ENCODE measurements at places on chromosomes 16 and 17.
A peak's percentile ranks its signal among the peaks of the same experiment; 100 is the strongest.

DNA sequence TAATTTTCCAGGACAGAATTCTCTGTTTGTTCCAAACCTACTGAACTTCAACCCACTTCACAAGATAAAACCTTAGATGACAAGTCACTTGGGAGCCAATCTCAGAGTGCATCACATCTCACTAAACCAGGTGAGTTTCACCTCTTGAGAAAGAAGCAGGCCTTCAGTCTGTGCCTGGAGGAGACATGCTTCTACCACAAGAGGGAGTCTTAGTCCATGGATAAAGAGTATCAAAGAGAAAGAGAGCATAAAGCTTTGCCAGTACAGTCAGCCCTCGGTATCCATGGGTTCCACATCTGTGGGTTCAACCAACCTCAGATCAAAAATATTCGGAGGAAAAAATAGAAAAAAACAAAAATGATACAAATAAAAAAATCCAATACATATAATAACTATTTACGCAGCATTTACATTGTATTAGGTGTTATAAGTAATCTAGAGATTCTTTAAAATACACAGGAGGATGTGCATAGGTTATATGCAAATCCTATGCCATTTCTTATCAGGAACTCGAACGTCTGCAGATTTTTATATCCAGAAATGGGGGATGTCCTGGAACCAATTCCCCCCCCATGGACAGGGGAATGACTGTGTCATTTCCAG is 37.7 kb downstream of the DUSP14 start:
- peak; percentile 9 for DNase-seq

GRCh38 chr16:2531371-2531695 is at the start of gene CEMP1:
TSS of gene CEMP1 (minus strand) at chr16:2531408. CDS start at chr16:2531073, 335 bp downstream.
- DNase-seq, result no peak

DNA sequence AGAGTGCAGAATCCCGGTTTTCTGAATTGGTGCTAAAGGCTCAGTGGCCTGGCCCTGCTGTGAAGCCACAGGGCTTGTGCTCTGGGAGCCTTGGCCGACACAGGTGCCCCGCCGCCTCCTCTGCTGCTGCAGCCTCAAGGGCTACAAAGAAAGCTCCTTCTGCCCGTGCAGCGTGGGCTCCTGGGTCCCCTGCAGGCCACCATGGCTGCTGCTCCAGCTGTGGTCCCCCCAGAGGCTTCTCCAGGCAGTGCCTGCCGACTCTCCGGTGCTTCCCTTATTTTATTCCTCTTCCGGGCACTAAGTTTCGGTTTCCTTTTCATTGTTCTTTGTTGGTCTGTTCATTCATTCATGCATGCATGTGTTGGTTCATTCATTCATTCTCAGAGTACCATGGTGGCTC is 53.1 kb downstream of the CMIP start:
- no peak for DNase-seq

DNA sequence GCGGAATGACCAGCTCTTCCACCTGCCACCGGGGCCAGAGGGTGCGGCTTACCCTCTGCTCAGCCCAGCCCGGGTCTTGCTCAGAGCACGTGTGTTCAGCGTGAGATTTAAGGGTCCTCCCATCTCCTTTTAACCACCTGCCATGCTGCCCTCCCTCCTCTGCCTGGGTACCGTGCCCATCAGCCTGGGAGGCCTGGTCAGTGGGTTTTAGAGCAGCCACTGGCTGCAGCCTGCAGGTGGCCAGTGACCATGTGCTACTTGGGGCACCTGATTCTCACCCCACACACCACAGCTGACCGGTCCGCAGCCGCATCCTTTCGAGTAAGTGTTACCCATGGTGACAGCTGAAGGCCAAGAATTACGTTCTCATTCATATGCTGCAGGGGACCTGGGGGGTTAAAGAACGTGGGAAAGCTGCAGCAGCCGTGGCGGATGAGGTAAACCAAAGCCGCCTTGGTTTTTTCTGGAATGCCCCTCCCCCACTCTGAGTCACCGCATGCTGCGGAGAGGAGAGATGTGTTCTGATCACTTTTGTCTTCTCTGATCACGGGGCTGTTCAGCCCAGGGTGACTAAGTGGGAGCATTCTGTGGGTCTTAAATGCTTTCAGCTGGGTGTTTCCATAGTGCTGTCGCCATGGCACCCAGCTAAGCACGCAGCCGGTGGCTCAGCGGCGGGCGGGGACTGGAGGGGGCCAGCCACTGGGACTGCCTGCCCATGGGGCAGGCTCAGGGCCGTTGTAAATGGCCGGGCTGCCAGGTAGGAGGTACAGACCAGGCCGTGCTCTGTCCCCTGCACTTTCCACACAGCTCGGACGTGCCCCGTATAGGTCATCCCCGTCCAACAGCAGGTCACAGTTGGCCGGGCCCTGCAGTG is 59.8 kb downstream of the BAIAP2 start:
- peak; percentile 100 for DNase-seq

GRCh38 chr16:1167276-1168107 is 14.6 kb downstream of the CACNA1H start:
- no peak for DNase-seq

DNA sequence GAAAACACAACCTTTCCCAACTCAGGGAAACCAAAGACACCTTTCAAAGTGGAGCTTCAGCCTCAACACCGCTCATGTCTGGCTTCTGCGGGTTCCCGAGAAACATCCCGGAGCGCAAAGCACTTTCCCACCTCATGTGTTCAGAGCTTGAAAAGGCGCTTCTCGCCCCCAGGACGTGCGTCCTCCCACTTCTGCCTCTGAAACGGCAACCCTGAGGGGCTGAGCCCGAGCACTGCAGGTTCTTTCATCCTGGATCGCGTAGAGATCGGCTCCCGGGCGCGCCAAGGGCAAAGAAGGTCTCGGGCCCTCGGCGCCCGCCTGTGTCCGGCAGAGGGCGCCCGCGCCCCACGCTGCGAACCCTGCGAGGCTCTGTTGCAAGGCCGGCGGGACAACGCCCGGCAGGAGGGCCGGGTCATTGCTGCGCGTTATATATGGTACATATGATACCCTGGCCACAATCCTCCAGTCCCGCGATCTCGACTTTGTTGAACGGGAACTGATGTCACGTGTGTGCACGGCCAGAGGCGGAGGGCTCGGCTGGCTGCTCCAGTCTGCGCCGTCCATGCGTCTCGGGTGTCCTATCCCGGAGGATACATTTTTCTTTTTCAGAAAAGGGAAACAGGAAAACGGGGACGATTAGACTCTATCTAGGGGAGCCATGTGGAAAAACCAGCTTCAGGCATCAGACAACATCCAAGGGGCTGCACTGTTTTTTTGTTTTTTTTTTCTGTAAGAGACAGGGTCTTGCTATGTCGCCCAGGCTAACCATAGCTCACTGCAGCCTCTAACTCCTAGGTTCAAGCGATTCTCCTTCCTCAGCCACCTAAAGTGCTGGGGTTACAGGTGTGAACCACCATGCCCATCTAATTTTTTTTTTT is 19.1 kb downstream of the COQ7 start:
- DNase-seq, result peak; percentile 56

GRCh38 chr17:83186751-83187421 is 107.5 kb downstream of the METRNL start:
- no peak for DNase-seq

- no peak for DNase-seq
Observed at GRCh38 chr16:24409045-24409444, 130.3 kb upstream of the RBBP6 start.

DNA sequence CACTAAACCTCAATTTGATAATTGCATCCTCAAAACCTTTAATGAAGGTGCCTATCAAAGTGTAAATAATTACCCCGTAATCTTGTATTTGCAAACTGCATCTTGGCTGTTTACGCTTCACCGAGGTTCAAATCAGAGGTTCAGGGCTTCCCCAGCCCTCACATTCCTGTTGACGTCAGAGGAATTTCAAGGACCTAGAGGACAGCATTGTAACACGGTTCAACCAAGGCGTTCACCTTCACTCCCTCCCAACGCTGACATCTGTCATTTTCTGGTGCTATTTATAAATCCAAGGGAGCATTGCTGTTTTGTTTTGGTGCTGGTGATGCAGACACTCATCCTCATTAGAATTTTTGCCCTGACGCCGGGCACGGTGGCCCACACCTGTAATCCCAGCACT is 691.6 kb upstream of the RBFOX1 start:
- DNase-seq, result no peak

- DNase-seq, result no peak
Observed at GRCh38 chr17:27973258-27974044, 69.0 kb upstream of the NLK start.

GRCh38 chr17:81884968-81885367 is 6.4 kb downstream of the ALYREF start:
- DNase-seq, result no peak

DNA sequence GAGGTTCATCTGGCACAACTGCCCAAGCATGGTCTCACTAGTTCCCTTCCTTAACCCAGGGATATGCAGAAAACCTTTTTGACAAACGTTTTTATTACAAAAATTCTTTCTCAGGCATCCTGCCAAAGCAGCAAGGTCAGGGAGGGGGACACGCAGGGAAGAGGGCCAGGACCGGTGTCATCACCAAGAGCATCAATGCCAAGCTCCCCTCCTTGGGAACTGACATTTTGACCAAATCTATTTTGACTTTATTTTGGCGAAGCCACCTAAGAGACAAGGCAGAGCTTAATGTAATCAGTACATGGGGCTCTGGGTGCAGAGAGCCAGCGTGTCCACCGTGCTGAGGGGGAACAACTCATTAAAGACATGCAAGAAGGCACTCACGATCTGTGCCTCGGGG is 265.2 kb downstream of the CBLN1 start:
- no peak for DNase-seq

- no peak for DNase-seq
Observed at GRCh38 chr16:1213796-1214372, 11.2 kb downstream of the TPSG1 start.

GRCh38 chr16:50035468-50035992 is 10.5 kb downstream of the CNEP1R1 start:
- no peak for DNase-seq

GRCh38 chr17:75814021-75814395 is 29.4 kb downstream of the UNK start:
- DNase-seq, result no peak

DNA sequence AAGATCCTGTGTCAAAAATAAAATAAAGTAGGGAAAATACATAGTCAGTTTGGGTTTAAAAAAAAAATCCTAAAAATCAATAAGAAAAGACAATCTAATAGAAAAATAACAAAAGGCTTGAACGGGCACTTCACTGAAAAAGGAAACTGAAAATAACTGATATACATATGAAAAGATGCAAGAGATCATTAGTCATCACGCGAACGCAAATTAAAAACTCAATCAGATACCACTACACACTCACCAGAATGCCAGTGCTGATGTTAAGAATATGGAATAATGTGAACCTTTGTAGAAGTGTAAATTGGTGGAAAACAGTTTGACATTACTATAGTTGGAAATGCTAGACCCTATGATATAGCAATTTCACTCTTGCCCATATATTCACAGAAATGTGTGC is 14.6 kb downstream of the GNGT2 start:
- DNase-seq, result no peak

DNA sequence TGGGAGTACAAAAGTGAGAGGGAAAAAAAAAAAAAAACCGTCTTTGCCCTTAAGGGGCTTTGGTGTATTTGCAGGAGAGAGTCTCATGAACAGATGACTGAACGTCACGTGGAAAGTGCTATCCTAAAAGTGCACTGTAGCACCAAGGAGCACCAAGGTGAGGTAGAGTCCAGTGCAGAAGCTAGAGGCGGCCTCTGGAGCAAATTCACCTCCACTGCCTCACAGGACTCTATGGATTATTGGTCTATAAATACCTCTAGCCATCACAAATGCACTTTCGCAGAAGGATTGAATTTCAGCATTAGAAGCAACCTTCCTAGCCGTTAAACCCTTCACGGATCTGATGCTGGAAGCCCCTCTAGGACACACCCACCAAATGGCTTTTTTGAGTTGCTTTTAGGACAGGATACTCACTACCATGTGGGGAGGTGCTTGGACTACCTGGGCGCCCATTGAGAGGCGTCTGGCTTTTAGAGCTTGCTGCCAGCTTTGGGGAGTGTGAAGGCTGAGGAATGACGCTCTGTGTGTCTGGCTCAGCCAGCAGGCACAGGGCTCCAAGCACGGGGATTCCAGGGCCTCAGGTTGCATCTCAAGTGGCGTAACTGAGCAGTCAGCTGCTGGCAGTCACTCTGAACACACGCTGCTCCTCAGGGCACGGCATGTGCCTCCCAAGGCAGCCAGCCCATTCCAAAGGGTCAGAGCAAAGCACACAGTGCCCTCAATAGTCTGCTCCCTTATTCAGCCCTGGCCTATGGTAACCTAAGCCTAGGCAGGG is 52.7 kb downstream of the CDRT4 start:
- DNase-seq, result peak; percentile 94

DNA sequence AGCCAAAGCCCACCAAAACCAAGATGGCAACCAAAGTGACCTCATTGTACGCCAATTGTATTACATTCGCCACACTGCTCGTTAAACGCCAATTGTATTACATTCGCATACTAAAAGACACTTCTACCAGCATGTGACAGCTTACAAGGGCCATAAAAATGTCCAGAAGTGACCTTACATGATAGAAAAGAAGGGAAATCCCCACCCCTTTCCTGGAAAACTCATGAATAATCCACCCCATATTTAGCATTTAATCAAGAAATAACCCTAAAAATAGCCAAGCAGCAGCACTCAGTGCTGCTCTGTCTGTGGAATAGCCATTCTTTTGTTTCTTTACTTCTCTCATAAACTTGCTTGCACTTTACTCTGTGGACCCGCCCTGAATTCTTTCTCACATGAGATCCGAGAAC is 25.7 kb downstream of the PSMD7 start:
- no peak for DNase-seq

DNA sequence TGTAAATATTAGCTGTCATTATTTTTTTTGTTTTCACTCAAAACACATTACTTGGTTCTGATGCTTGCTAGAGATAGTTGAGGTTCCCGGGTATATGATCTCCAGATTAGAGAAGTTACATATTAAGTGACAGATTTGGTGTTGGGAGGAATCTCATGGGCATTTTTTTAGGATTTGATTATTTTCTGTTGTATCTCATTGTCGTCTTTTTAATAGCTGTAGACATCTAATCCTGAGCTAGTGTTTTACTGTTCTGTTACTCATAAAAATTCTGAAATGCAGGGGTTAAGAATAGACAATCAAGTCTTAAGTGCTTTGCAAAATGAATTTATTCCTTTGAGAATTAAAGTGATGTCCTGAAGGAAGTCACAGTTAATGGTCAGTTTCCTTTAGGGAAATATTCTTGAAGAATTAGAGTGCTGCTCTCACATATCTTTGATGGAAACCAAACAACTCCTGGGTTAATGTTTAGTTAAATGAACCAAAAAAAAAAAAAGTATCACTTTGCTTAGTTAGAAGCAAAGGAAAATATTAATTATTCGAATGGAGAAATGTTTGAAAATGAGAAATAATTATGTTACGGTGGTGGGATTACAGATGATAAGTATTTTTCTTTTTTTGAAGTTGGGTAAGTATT is 251.7 kb upstream of the CACNG5 start:
- DNase-seq, result no peak

- DNase-seq, result no peak
Observed at GRCh38 chr17:71790791-71791190, 330.0 kb upstream of the SOX9 start.

DNA sequence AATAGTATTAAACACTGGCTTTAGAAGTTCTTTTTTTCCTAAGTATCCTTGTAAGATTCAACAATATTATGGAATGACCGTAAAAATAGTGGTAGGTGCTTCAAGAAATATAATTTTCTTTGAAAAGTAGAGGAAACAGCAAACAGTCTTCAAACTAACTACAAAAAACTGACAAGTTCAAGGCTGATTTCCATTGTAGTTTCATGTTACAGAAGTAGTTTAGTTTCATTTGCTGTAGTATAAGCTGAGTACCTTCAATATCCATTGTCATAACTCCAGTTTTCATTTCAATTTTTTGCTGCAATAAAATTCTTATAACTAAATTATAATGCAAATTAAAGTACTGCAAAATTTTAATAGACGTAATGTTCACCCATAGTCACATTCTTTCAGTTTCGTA is 19.3 kb downstream of the PHKB start:
- DNase-seq, result no peak
